Lung microvascular endothelial cell (primary cell): ENCODE measurements at places on chromosomes 12 and 14.

DNA sequence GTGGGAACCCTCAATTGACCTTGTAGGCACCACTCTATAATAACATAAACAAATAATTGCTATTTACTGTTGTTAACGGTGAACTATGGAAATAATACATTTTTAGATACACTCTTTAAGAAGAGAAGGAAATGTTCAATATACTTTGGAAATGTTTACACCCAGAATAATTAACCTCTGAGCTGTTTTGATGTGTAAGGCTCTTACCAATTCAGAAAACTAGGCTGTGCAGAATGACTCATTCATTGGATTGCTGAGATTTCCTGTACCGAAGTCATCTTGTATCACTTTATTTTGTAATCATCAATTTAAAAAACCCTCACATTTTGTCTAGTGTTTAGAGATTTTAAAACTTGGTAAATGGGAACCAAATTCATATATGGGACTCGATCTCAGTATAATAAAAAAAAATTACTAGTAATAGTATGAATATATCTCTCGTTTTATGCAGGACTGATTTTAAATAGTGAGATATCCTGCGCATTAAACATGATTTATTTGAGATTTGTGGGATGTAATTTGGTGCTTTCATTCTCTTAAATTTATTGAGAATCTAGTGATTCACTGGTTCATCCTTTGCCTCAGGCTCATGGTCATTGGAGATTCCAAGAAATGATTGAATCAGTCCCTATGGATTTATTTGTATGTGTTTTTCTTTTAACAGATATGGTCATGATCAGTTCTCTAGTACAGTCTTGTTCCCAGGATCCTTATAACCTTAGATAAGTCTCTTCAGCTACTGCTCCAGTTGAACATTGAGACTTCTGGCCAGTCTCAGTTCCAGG is 3.9 kb downstream of the SAMD4A start:
- peak; percentile 86 for DNase-seq

DNA sequence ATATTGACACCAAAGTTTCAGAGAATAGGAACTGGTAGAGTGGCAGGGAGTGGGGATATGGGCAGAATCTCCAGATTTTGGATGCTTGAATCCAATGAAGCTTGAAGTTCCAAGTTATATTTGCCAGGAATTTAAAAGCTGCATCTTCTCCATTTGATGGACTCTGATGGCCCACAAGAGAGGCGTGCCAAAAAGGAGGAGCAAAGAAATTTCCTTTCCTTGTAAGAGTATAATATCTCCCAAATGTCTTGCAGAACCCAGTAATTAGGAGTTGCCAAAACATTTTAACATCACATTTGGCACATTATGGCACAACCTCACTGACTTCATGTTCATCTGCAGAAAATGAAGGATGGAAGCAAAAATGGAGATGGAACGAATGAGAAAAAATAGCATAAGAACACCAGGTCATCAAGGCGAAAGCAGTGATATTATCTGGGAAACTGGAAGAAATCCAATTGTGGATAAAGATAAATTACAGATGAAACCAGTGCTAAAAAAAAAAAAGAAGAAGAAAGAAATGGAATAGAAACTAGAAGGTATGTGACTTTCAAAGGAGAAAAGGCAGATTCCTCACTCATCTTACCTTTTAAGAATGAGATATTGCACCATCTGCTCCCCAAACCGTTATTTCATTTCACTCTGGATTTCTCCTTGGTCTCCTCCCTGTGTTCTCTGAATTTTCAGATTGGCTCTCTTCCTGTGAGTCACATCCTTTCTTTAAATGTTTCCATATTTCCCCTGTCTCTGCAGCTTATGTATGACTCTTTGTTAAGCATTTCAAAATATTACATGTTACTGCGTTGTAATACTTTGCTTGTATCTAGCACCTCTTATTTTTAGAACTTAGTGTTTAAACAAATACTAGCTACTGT is 13.5 kb upstream of the FLRT2 start:
- peak; percentile 76 for DNase-seq

GRCh38 chr14:72549854-72550253 is 344.0 kb downstream of the DPF3 start:
- no peak for DNase-seq

DNA sequence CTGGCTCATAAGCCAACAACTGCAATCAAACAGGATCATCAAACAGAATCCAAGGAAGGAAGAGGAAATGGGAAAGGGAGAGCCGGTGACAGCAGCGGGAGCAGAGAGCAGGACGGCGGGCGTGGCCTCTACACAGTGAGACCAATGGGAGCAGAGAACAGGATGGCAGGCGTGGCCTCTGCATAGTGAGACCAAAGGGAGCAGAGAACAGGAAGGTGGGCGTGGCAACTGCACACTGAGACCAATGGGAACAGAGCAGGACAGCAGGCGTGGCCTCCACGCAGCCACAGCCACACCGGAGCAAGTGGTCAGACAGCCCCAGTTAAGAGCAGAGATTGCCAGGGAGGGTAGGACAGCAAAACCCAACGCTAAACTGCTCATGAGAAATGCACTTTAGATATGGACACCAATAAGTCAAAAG is 16.4 kb downstream of the LRCOL1 start:
- peak; percentile 98 for DNase-seq

GRCh38 chr12:69334158-69334557 is 14.0 kb upstream of the LYZ start:
- DNase-seq = no peak

- peak; percentile 19 for DNase-seq
Observed at GRCh38 chr12:67025543-67026114, 243.5 kb upstream of the CAND1 start.

- no peak for DNase-seq
Observed at GRCh38 chr14:24388474-24389179, 10.2 kb upstream of the NYNRIN start.

DNA sequence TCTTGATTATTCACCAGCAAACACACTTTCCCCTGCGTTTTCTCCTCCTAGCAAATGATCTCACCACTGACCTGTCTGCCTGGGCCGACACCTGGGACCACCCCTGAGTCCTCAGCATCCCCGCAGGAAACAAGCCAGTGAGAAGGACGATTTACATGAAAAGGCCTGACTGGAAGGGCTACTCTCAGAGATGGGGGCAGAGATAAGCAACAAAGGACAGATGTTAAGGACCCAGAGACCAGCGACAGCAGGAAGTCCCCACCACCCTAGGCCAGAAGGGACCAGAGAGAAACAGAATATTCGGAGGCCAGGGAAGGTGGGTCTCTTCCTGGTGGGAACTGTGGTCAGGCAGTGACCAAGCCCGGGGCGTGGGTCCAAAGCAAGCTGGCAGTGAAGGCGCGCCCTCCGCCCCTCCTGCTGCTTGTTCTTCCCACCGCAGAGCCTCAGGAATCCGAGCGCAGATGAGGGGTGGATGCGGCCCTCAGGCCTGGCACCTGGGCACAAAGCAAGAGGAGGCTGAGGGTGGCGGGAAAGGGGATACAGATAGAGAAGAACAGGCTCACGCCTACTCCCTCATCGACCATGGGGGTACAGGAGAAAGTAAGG is 55.8 kb downstream of the STX2 start:
- DNase-seq = no peak

DNA sequence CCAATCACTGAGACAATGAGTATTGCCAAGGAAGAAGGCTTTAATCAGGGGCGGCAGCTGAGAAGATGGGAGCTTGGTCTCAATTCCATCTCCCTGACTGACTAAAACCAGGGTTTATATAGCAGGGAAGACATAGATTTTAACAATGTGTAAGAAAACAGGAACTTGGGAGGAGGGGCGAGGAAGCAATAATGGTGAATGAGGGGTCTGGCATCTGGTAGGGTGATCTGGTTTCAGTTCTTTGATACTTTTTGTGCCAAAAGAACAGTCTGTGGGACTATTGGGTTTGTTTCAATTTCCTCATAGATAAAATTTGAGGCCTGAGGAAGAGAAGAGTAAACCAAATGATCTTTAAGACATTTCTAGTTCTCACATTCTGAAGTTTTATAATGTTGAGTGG is 49.2 kb downstream of the FUT8 start:
- no peak for DNase-seq

DNA sequence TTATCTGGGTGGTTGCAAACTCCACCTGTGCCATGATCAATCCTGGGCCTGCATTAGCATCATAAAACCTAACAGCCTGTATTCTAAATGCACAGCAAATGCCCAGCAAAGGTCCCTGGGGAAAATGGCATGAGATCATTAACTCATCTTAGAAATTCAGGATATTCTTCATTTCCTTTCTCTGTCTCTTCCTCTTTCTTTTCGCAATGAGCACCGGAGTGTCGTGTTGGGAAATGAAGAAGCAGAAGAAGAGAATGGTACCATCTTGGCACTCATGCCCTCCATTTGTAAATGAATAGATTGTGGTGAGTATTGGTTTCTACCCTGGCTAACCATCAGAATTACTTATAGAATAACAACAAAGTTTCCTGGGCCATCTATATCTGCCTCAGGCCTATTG is 193.6 kb downstream of the GALC start:
- no peak for DNase-seq

DNA sequence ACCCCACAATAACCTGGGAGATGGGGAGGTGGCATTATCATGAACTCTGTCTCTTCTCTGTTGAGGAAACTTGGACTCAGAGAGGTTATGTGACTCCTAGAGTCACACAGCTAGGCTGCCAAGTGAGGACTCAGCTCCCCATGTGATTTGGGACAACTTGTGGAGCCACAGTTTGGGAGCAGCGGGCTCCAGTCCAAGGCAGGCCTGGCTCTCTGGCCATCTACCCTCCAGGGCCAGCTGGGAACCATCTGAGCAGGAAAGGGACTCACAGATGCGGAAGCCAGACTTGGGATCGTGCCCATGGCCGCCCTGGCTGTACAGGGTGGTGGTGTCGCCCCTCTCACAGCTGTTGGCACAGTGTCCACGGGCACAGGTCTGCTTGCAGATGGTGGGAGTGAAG is 59.1 kb downstream of the ISCA2 start:
- DNase-seq = peak; percentile 82

DNA sequence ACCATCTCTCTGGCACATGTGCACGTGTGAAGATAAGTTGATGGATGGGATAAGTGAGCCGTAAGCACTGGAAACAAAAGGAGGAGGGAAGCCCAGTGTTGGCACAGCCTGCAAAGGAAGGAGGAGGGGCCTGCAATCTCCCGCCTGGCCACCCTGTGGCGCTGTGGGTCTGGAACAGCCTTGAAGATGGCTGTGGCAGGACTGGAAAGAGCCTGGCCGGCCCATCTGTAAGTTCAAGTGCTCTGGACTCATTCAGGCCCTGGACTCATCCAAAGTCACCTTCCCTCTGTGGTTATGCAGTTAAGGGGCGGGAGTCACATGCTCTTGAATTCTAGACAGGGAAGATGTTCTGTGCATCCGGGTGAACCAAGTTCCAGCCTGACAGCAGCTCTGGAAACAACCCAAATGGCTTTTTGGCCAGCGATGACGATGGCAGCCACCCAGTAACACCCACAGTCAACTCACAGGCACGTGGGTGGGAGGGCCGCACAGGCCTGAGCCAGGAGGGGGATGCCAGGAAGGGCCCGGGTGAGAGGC is 50.4 kb downstream of the CHGA start:
- DNase-seq = peak; percentile 25

DNA sequence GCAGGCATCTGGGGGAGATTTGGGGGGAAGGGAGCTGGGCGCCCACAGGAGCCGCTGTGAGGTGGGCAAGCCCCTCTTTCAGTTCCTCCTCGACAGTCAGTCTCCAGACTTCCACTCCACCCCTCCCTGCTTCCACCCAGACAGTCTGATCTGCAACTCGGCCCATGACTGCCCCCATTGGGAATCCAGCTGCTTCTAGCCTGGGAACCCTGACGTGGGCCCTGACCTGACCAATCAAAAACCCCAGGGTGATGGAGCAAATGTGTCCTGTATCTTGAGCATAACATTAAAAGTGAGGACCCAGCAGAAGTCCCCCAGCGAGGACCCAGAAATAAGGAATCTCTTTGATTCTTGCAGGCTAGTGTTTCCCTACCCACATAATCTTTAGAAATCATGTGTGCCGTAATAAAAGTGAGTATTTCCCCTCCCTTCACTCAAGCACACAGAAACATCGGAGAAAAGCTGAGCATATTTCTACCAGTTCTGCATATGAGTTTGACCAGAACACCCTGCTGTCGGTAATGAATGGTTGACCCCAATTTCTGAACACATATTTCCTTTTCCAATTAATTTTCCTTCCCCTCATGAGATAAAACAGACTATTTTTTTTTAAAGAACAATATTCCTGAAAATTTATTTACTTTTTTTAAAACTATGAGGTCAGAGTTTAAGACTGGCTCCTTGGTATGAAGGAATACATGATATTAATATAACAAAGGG is 6.4 kb downstream of the SSH1 start:
- peak; percentile 96 for DNase-seq

DNA sequence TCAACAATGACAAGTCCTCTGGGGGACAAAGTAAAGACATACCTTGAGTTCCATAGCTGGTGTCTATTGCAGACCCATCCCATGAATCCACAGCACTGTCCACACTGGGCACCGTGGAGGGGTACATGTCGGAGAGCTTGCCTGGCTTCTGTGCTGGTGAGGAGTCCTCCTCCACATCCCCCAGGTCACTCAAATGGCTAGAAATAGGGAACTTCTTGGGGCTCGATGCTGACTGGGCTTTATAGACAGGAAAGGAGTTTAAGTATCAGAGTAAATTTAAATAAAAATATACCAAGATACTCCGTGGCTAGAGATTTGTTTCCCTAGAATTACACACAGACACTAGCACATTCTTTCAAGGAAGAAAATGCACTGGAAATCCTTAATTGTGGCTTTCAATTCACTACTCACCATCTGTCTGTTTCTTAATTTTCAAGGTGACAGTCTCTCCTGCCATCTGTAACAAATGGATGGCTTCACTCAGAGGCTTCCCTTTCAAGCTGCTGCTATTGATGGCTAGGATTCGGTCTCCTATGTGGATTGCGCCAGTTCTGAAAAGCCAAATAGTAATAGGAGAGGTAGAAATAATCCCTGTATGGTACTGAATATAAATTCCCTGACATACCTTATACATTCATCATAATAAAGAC is 90.1 kb downstream of the HELB start:
- DNase-seq = no peak

DNA sequence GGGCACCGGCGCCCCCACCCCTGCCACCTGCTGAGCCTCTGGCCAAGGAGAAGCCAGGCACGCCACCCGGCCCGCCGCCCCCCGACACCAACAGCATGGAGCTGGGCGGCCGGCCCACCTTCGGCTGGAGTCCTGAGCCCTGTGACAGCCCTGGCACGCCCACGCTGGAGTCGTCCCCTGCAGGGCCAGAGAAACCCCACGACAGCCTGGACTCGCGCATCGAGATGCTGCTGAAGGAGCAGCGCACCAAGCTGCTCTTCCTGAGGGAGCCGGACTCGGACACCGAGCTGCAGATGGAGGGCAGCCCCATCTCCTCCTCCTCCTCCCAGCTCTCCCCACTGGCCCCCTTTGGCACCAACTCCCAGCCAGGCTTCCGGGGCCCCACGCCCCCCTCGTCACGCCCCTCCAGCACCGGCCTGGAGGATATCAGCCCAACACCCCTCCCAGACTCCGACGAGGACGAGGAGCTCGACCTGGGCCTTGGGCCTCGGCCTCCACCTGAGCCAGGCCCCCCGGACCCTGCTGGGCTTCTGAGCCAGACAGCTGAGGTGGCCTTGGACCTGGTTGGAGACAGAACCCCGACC is 6.5 kb downstream of the SETD1B start:
- no peak for DNase-seq
